ENCODE measurements at places on chromosomes 11 and 22.

- DNase-seq = no peak
Observed at GRCh38 chr11:64327993-64328392, 10.1 kb downstream of the PRDX5 start.

DNA sequence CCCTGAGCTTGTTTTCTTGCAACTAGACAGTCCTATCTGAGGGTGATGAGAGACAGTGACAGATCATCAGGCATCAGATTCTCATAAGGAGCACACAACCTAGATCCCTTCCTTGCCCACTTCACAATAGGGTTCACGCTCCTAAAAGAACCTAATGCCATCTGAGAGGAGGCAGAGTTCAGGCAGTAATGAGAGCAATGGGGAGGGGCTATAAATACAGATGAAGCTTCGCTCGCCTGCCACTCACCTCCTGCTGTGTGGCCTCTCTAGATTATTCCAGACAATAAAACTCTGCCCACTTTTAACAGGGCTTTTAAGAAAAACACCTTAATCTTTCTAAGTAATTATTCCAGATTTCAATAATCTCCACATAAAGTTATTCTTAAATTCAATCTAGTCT lies 43.9 kb upstream of the PAK1 start:
- no peak for DNase-seq

GRCh38 chr11:71165771-71166170 lies 86.6 kb downstream of the SHANK2 start:
- no peak for DNase-seq

- no peak for DNase-seq
Observed at GRCh38 chr11:68442433-68442832, 18.1 kb upstream of the PPP6R3 start.

DNA sequence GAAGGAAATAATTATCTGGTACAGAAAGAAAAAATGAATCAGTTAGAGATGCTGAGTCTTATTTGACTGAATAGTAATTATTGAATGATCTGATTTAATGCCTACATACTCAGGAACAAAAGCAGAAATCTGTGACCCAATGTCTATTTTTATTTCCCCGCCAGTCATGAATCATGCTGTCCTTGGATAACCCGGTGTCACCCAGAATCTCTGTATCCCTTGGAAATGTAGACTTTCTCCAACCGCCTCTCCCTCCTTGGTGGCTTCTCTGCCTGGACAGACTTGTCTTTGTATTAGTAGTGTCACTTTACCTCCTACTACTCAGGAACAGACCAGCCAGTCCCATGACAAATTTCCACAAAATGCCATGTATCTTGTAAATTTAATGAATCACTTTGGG lies 173.3 kb upstream of the PDGFD start:
- no peak for DNase-seq

DNA sequence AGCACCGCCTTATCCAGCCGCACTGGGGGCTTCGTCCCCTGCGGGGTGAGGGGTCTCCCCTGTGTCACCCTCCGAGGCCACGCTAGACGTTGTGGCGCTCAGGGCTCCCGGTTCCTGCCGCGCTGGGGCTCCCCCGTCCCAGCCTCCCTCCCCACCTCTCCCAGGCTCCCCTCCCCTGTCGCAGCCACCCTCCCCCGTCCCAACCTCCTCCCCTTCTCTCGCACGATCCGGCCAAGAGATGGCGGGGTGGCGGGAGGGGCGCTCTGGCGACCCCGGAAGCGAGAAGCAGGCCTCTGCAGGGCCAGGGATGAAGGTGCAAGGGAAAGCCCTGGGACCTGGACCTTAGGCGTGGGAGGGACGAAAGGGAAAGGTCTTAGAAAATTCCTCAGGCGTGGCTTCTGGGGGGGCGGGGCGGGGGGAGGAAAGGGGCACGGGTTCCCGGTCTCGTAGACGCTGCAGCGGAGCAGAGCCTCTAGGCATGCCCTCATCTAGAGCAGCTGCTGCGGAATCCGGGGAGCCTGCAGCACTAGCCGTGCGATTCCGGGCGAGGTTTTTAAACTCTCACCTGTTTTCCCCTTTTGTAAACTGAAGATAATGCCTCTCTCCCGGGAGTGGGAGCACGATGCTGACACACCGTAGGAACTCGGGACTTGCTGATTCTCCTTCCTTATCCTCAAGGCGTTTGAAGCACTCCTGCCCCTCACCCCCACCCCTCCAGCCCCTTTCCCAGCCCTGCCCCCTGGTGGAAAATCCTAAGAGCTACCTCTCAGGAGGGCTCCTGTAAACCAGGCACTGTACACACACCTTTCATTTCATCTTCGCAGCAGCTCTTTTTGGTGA lies 14.4 kb downstream of the KCNJ5 start:
- peak; percentile 76 for DNase-seq

- DNase-seq = peak; percentile 67
Observed at GRCh38 chr11:48170241-48171233, 46.1 kb upstream of the OR4B1 start.

DNA sequence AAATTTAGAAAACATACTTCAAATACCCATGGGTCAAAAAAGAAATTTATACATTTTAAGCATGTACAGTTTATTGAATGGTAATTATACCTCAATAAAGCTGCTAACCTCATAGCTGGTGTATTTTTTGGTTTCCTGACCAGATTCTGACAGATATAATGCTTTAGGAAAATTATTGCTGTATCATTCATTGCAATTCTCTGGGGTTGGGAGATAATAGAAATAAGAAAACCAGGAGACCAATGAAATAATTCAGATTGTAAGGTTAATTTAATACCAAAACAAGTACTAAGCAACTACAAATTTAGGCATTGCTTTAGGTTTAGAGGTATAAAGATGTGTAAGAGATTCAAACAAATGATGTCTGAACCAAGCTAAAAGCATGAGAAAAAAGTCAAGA lies 120.1 kb downstream of the ENTHD1 start:
- DNase-seq = no peak

- no peak for DNase-seq
Observed at GRCh38 chr22:46366801-46367706, 31.5 kb downstream of the TRMU start.

GRCh38 chr11:2369320-2369719 lies 7.8 kb upstream of the CD81 start:
- DNase-seq = no peak

DNA sequence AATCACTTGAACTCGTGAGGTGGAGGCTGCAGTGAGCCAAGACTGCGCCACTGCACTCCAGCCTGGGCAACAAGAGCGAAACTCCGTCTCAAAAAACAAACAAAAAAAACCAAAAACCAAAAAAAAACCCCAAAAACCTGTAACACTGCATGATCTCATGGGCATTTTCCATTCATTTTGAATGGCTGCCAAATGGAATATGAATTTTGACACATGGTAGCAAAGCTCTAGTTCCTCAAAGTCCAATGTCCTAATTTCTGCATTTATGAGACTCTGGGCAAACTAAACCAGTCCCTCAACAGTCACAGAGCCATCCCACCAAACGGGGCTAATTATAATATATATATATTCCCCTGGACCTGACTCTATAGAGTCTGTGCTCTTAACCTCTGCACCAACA lies 61.8 kb downstream of the SGSM3 start:
- peak; percentile 80 for DNase-seq

DNA sequence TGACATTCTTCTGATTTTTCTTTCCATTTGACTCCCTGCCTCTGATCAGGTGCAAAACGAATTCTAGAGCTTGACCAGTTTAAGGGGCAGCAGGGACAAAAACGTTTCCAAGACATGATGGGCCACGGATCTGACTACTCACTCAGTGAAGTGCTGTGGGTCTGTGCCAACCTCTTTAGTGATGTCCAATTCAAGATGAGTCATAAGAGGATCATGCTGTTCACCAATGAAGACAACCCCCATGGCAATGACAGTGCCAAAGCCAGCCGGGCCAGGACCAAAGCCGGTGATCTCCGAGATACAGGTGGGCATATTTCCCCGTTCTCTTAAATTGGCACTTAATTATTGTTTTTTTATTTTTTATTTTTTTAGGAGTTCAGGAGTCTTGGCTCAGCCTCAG lies 15.4 kb downstream of the XRCC6 start:
- DNase-seq = no peak
